ENCODE measurements at places on chromosomes 4 and X.

- DNase-seq, result no peak
Measured at GRCh38 chr4:47784222-47784621, 53.6 kb downstream of the CORIN start.

DNA sequence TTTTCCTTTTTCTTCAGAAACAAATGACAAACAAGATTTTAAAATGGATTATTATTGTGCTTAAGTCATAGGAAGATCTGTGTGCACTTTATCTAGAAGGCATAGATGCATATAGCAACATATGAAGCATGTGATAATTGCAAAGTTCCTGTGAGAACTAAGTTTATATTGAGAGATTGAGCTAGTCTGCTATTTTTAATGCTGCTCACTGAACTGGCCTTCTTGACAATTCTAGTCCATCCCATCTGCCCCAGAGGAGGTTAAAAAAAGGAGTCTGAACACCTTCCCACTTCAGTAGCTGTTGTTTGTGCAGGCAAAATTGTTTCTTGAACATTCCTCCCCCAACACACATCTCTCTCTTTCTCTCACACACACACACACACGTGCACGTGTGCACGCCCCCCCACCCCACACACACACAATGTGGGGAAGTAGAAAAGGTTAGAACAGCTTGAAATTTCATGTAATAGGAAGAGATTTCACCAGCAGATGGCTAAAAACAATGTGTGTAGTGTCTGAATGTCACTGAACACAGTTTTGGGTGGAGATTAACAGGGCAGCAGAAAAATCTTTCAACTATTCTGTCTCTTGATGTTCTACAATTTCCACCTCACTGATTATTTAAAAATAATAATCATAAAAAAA is 108.0 kb downstream of the GPM6A start:
- DNase-seq, result no peak

DNA sequence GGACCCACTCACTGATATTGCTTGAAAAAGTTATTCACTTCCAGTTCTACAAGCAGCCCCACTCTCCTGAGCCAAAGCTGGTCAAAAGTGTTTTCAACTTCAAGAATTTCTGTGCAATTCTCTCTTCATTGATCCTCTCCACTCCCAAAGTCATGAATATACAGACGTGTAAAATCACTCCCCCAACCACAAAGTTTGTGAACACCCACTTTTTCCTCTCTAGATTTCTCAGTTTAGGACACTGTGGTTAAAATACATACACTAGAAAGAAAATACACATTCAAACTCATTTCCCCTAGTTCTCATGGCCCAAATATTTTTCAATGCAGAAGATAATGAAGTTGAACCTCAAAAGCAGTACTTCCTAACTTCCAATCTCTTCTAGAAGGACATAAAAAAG is 116.3 kb downstream of the MSN start:
- DNase-seq, result no peak

GRCh38 chr4:6526156-6526555 is 48.8 kb upstream of the MAN2B2 start:
- DNase-seq, result no peak

GRCh38 chrX:3522101-3522650 is 175.7 kb upstream of the MXRA5 start:
- no peak for DNase-seq

DNA sequence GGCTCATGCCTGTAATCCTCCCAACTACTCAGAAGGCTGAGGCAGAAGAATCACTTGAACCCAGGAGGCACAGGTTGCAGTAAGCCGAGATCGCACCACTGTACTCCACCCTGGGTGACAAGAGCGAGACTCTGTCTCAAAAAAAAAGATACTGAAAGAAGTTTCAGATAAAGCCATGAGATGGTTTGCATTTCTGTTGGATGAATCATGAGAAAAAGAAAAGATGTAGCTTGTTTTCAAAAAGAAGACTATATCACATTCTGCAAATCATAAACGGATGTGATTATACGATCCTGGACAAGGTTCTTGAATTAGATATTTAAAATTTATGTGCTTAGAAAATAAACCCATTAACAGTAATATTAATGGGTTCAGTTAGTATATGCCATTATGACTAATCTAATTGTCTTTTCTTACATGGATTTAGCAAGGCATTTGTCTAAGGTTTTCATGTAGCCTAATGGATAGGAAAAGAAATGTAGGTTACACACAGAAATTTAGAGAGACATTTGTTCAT is 345.9 kb downstream of the SLC7A11 start:
- no peak for DNase-seq

DNA sequence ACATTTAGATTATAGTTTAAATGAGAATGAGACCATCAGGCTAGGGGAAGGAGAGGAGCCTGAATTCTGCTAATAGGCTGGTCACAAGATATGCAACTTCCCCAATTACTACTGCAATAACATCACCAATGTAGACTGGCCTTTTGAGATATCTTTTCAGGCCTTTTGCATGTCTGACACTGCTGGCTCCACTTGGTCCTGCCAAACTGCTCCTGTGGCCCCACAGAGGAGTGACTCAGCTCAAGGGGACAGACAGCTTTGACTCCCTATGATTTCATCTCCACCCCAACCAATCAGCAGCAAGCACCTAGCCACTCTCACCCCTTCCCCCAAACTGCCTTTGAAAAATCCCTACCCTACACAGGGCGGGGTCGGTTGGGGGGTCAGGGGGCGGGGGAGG is 22.8 kb downstream of the GPRIN3 start:
- peak; percentile 64 for DNase-seq

GRCh38 chrX:150731795-150732194 is 38.6 kb downstream of the MTMR1 start:
- DNase-seq, result no peak

DNA sequence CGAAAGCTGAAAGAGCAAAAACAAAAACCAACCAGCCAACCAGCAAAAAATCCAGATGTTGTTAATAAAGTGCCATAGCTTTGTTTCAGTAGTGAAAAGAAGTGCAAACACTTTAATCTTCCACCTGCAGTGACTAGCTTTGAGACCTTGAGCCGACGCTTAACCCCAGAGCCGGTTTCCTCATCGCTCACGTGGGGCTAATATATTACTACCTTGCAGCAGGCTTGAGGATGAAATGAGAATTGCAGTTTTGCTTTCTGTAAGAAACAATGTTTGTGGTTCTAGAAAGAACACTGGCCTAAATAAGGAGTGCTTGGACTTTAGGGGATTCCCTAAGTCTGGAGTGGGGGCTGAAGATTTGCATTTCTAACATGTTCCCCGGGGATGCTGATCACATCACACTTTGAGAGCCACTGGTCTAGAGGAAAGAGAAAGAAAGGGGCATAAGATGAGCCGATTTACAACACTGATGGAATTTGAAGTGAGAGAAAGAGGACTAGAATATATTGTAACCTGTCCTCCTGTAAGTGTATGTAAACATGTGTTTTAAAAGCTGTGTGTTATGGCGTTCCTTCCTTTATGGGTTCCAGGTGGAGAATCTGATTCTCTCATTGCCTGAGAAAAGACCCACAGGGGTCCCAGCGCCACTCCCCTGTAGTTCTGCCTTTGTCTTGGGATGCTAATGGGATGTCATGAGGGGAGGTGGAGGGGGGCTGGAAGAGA is 1.4 kb downstream of the FGF2 start:
- peak; percentile 45 for DNase-seq

GRCh38 chrX:154539077-154539476 is 7.6 kb downstream of the G6PD start:
- no peak for DNase-seq

DNA sequence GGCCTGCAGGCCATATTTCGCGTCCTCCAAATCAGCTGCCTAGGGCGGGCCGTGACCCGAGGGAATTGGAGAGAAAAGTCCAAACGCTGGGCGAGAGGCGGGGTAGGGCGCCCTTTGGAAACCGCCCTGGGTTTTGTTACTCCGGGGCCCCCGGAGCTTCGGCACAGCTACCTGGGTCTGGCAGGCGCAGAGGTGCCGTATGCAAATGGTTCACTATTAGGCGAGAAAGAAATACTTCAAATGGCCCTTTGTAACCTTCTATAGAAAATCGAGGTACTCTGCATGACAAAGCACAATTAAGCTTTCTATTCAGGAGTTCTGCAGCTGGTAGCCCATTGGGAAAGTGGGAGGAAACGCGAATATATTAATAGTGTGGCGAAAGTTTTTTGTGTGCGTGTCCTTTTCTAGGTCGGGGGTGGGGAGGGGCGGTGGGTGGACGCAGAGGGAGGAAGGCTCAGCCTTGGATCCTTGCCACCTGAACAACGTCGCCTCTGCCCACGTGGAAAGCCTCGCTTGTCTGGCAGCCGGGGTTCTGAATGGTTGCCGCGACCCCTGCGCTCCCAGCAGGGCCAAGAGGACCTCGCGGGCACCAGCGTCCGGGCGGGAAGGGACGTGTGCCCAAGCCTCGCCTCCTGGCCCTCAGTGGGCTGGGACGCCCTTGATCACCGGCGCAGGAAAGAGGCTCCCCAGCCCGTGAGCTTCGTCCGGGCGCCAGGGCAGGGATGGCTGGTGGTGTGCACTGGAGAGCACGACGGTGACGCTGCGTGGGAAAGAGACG is 9.5 kb downstream of the GSX2 start:
- DNase-seq, result no peak

GRCh38 chr4:29619168-29619567 is 1101.0 kb upstream of the PCDH7 start:
- DNase-seq, result no peak

- no peak for DNase-seq
Measured at GRCh38 chr4:11428231-11428898, at the start of gene HS3ST1. Gene HS3ST1 (minus strand): TSS chr4:11428894. CDS start chr4:11400005, 28,889 bp downstream.

DNA sequence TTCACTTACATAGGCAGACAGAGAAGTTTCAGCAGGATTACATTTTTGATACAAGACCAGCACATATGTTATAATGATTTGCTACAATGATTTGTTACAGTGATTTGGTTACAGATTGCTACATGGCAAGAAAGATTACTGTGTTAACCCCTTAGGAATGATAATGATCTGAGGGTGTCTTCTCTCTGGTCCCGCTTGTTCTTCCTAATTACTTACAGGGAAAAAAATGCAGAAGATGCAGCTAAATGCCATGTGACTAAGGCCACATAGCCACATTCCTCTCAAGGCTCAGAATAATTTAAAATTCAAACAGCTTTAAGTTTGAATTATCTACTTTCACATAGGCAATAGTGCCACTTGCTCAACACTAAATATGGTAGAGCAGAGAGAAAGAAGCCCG is 9.7 kb upstream of the LAP3 start:
- no peak for DNase-seq

DNA sequence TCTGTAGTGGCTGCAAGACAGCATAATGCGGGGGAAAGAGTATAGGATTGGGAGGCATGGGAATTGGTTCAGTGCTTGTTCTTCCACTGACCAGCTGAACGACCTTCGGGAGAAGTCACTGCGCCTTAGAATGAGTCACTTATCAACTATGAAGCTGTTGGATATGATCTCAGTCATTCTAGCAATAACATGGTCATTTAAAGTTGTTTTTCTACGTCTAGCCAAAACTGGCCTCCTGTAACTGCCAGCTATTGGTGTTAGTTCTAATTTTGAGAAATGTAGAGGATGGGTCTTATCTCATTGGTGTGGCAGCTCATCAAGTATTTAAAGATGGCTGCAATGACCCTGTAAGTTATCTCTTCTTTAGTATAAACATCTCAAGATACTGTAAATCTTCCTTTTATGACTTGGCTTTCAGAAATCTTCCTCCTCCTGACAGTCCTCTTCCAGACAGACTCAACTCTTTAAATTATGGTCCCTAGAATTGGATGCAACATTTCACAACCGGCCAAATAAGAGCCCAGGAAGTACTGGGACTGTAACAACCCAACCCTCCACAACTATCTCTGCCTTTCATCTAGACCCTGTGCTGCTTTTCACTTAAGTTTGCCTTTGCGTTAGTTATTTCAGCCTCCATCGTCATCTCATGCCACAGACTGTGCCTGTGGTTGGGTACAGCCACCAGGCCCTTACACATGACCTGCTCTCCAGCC is 243.3 kb downstream of the CBR4 start:
- no peak for DNase-seq

DNA sequence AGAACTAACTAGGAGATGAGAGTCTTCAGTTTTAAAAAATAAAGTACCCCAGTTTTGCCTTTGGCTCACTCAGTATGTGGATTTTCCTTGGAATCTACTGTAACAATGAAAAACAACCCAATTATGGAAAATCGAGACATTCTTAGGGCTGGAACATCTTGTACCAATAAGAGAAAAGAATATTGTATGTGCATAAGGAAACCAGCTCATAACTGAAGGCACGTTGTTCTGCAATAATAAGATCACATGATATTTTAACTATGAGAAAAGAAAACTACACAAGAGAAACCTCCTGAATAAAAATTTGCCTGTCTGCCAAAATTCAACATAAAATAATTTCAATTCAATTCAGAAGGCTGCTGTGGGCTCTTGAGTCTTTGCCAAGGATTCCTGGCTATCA is 261.8 kb upstream of the EDNRA start:
- DNase-seq, result no peak

- DNase-seq, result no peak
Measured at GRCh38 chr4:5631352-5632065, 76.8 kb downstream of the EVC2 start.

GRCh38 chrX:81195712-81196111 is 6.0 kb downstream of the HMGN5 start:
- peak; percentile 63 for DNase-seq

GRCh38 chrX:13717700-13718472 is 16.5 kb downstream of the TRAPPC2 start:
- DNase-seq, result no peak

DNA sequence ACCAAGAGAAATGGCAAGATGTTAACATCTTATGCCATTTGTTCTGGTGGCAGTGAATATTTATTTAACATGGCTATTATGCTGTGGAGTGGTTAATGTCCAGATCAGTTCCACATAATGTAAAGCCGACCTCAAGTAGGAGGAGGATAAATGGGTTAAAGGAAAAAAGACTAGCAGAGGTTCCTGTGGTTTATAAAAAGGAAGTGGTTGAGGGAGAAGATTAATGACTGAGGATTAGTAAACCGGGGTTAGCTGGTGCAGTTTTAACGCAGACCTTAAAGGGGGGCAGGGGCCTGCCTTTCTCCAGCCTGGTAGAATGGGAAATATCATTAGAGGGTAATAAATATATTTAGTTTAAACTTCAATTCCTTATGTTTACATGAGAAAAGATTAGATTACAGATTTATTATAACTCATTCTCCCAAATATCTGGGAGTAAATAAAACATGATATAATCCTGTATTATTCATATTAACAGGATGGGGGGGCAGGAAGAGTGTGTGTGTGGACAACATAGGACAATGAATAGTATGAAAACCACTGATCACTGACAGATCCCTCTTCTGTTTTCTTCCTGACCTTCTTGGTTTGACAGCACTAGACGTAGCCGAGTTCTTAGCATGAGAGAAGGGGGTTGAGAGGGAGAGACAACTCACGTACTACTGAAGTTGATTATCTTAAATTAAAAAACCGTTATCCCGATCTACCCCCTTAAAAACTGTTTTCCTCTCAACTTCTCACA is 124.1 kb upstream of the LIMCH1 start:
- DNase-seq, result no peak

All from CD4-positive, alpha-beta T cell treated with Interleukin-12 subunit alpha and Interleukin-12 subunit beta, for 1 hour (primary cell).